Activated naive CD8-positive, alpha-beta T cell treated with anti-CD3 and anti-CD28 coated beads for 36 hours (primary cell): ENCODE measurements at places on chromosomes 5 and 9. TPM values are rescaled to one million over a fixed set of nuclear protein-coding genes. Genes with fewer than 3 reads are reported as not detected.

DNA sequence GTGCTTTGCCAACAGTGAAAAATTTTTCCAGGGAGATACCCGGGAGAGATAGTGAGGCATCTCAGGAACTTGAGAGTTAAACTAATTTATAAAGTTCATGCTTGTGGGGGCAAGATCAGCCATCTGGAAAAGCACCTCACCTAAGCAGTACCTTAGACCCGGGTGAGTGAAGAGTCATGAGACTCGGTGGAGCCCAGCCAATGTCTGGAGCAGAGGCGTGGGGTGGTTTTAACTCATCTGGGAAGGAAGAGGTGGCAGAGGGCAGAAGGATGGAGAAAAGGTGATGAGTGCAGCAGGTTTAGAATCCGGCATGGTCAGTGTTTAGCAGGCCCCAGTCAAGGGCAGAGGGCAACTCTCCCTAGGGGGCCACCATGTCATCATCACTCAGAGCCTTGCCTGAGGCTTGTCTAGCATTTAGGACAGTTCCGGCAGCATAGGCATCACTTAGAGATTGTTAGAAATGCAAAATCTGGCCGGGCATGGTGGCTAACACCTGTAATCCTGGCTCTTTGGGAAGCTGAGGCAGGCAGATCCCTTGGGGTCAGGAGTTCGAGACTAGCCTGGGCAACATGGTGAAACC lies 4.3 kb upstream of the RNF183 start:
- no peaks in the 10 kb centered on the region for H3K4me1 ChIP-seq
- H3K27ac ChIP-seq, result no peak overlapping the region
- H3K36me3 ChIP-seq, result no peaks in the 10 kb centered on the region
- DNase-seq, result no peak

- DNase-seq, result no peak
- H3K36me3 ChIP-seq, result peaks cover 23% of the 10 kb centered on the region
- H3K4me3 ChIP-seq, result no peak overlapping the region
- H3K4me1 ChIP-seq, result peaks cover 2% of the 10 kb centered on the region
- no peak overlapping the region for H3K27ac ChIP-seq
Measured at GRCh38 chr5:109819878-109820277, 130.2 kb downstream of the MAN2A1 start.

GRCh38 chr5:94911276-94911675 lies 292.8 kb downstream of the SLF1 start:
- no peaks in the 10 kb centered on the region for H3K4me1 ChIP-seq
- H3K27me3 ChIP-seq, result peaks cover 9% of the 10 kb centered on the region

DNA sequence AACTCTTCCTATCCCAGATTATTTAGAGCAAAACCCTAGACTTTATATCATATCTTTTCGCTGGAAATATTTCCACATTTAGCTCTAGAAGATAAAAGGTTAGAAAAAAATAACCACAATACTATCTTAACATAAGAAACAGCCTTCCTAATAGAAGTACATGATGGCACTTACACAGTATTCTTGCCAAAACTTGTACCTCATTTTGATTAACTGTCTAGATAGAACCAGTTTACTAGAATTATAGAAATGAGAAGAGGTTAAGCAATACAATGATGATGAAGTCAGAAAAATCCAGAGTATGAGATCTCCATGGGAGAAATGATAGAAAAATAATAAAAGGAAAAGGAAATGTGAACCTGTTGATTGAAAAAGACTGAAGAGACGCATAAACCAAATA lies 63.1 kb downstream of the SLC12A2 start:
- no peak for DNase-seq
- no peak overlapping the region for H3K27ac ChIP-seq
- no peak overlapping the region for H3K4me3 ChIP-seq
- no peaks in the 10 kb centered on the region for H3K27me3 ChIP-seq

- peak; percentile 6 for DNase-seq
- H3K27ac ChIP-seq, result no peak overlapping the region
- H3K4me1 ChIP-seq, result peaks cover 21% of the 10 kb centered on the region
- peaks cover 63% of the 10 kb centered on the region for H3K27me3 ChIP-seq
- no peak overlapping the region for H3K4me3 ChIP-seq
Measured at GRCh38 chr5:72138943-72139521, 31.8 kb downstream of the MAP1B start.

DNA sequence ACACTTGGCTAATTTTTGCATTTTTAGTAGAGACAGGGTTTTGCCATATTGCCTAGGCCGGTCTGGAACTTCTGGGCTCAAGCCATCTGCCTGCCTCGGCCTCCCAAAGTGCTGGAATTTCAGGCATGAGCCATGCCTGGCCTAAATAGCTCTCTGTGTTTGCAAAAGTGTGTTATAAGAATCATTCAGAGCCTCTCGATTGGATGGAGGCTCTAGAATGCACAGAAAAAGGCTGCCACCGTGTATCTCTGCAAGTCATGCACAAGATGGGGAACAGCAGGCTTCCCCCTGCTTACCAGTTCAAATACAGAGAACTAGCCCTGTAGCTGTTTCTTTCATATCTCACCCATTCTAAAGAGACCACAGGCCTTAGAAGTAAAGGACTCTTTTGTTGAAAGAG lies 28.3 kb downstream of the FXN start:
- no peak overlapping the region for H3K4me3 ChIP-seq
- DNase-seq, result no peak
- no peaks in the 10 kb centered on the region for H3K27me3 ChIP-seq
- peaks cover 7% of the 10 kb centered on the region for H3K4me1 ChIP-seq
- no peak overlapping the region for H3K27ac ChIP-seq
- H3K36me3 ChIP-seq, result peaks cover 27% of the 10 kb centered on the region

DNA sequence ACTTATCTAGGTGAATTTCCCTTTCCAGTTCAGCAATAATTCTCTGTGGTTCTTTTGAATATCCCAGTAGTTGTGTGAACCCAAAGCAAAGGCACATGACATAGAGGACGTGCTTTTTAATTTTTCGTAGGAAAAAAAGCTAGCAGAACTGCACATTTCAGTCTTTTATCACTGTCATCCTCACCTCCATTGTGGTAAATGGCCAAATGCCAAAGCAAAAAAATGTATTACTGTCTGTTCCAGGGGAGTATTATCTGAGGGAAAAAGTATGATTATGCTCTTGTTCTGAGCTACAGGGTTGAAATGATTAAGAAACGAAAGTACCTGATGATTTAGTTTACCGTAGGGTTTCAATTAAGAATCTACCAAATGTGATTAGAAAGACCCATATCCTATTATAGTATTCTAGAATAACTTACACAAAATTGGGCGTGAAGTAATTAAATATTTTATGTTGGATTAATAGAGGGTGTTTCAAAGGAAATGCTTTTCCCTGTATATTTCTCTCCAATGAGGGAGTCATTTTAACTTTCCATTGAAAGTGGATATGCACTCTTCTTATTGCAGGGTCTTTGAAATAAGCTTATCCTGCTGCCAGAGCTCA lies 62.7 kb downstream of the CAVIN4 start:
- H3K27me3 ChIP-seq, result peaks cover 34% of the 10 kb centered on the region
- no peak overlapping the region for H3K4me3 ChIP-seq
- no peak overlapping the region for H3K27ac ChIP-seq
- no peaks in the 10 kb centered on the region for H3K4me1 ChIP-seq

DNA sequence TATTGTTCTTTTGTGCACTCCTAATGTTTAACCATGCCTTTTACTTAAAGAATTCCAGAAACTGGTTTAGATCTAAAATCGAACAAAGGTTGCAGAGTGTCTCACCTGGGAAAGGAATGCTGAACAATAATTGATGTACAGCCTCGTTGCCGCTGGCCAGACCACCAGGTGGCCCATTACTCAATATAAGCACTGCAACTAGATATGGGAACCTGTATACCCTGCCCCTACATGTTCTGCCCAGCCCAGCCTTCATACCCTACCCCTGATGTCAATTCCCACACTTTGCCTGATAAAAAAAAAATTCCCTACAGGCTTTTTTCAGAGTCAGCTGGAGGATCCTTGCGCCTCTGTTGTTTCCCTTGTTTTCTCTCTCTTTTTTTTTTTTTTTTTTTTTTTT lies 13.8 kb downstream of the HINT1 start:
- peaks cover 5% of the 10 kb centered on the region for H3K4me1 ChIP-seq
- no peaks in the 10 kb centered on the region for H3K27me3 ChIP-seq
- DNase-seq, result no peak
- H3K27ac ChIP-seq, result no peak overlapping the region

Gene WDR5
- total RNA-seq, result 65.6 TPM

Gene C9orf50
- total RNA-seq, result not detected

Gene ITK
- total RNA-seq, result 200 TPM

Gene OCLN
- 0.43 TPM for total RNA-seq
